ENCODE measurements at places on chromosomes 16 and 17.

- DNase-seq: no peak
These were observed at the start of gene CEMP1 for GRCh38 chr16:2531371-2531695. CEMP1 (minus strand) TSS chr16:2531408; CDS start chr16:2531073, 335 bp downstream.

GRCh38 chr17:58969156-58969555 is 137.5 kb downstream of the TRIM37 start:
- no peak for DNase-seq

DNA sequence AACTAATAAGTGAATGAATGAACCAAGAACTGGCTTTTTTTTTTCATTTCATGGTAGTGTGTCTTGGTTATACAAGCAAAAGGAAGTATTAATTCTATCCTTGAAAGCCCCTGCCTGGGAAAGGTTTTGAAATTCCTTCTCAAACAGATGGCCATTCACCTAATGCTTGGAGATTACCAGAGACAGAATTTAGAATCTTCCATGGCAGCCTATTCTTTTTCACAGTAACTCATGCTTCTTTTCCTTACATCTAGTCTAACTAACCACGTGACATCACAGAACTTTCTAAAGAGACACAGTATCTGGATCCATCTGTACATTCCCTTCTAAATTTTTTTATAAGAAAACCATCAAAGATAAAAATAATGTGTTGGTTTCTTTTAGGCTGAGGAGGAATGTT is 151.6 kb downstream of the FTO start:
- no peak for DNase-seq

DNA sequence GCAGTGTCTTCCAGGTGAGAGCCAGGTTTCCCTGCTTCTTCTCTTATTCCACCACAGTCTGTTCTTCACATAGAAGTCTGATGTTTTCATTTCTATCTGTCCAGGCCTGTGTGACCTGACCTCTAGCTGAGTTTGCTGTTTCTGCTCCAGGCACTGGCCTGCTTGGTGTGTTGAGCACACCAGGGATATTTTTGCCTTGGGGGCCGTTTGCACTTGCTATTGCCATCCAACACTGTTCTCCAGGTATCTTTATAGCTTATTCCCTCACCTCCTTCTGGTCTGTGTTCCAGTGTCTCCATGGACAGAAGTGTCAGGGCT is 41.4 kb downstream of the MRTFB start:
- DNase-seq: no peak

GRCh38 chr16:1926271-1926670 is 8.1 kb upstream of the HS3ST6 start:
- DNase-seq: no peak

DNA sequence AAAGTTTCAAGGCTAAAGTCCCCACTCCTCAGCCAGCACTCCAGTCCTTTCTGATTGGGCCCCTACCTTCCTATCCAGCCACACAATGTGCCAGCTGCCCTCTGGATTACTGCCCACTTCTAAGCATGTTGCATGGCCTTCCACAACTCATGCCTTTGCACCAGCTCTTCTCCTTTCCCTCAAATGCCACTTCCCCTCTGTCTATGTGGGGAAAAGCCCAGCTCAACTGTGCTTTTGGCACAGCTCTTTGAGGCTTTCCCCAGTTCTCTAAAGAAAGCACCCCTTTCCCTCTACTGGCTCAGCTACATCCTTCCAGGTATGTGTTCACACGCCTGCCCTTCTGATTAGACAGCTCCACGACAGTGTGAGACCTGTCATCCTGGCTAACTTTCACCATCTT is 18.5 kb downstream of the GTF3C1 start:
- no peak for DNase-seq

DNA sequence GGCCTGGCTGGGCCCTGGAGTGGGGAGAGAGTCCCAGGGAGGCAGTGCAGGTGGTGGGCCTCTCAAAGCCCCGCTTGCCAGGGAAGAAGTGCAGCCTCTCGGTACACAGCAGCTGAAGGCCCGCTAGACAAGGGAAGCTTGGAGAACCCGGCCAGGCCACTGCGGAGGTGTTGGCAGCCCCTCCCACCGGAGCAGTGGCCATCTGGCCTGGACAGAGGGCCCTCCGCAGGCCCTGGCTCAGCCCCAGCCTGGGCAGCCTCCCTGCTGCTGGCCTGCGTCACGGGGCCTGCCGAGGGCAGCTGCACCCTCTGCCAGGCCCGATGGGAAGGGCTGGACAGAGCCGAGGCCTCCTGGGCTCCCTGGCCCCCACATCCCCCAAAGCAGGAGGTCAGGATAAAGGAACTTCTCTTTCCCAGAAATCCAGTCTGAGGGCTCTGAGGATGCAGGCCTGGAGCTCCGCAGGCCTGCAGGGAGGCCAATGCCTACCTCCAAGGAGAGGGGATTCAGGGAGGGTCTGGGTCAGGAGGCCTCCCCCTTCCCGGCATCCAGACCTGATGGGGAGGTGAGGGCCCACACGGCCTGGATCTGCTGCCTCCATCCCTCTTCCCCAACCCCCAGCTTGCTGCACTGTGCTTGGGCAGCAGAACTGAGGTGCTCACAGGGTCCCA is 4.3 kb downstream of the SPPL2C start:
- no peak for DNase-seq

DNA sequence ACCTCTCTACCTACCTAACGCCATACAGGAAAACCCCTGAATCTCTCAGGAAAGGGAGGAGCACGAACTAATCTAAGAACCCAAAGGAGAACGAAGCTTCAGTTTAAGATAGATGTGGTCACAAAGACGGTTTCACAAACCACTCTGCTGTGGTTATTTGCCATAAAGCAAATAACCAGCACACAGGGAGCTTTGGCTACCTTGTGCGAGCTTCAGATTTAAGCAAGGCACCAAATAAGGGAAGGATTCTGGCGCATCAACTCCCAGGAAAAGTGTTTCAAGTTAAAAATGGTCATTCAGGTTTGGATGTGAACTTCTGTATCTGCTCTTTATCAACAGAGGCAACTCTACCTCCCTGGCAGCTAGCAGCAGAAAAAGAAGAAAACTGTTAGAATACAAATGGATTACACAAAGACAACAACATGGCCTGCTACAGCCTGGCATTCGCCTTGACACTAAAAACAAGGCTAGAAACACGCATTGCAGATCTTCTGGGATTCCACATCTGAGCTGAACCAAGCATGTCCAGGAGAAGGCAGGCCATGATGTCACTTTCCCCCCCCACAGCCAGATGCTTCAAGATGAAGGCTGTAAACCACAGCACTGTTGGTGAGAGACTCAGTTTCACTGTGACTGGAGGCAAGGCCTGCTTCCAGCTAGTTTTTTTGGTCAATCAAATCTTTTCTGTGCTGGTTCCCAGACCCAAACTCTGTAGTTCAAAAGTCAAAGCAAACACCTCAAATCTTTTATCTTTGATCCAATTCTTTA is 43.6 kb downstream of the SMG6 start:
- DNase-seq: no peak

GRCh38 chr17:17479209-17479608 is 2.4 kb downstream of the MED9 start:
- no peak for DNase-seq

DNA sequence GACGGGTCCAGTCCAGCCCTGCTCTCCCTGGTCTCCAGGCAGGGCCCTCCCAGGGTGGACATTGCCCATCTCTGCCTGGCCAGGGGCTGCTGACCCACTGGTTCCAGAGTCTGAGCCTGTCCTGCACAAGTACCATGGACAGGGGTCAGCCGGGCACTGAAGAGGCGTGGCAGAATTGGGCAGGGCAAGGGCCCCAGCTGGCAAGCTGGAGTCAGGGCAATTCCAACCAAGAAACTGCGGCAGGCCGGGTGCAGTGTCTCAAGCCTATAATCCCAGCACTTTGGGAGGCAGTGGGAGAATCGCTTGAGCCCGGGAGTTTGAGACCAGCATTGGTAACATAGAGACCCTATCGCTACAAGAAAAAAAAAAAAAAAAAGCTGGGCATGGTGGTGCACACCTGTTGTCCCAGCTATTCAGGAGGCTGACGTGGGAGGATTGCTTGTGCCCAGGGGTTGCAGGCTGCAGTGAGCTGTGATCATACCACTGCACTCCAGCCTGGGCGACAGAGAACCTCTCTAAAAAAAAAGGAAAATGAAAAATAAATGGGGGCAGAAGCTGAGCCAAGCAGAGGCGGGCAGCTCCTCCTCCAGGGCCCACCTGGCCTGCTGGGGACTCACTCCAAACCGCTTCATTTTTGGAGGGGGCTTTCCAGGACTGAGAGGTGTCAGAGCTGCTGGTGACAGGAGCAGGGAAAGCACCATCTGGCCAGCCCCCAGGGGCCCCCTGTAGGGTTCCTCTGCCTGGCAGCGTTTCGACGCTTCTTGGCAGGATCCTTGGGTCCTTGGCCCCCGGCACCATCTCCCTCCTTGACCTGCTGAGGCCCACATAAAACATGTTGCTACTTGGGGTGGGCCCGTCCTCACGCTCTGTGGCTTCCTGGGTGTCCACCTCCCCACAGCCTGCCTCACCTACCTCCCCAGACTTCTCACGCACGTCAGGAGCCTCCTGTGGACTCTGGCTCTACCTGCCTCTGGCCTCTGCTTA is 2.9 kb upstream of the MAFG start:
- DNase-seq: no peak

- DNase-seq: no peak
These were observed 422.9 kb downstream of the WWOX start for GRCh38 chr16:78522327-78522726.

- DNase-seq: no peak
These were observed 6.7 kb upstream of the CIITA start for GRCh38 chr16:10870137-10870776.

- no peak for DNase-seq
These were observed 27.1 kb downstream of the CDK5RAP3 start for GRCh38 chr17:47998044-47998443.

DNA sequence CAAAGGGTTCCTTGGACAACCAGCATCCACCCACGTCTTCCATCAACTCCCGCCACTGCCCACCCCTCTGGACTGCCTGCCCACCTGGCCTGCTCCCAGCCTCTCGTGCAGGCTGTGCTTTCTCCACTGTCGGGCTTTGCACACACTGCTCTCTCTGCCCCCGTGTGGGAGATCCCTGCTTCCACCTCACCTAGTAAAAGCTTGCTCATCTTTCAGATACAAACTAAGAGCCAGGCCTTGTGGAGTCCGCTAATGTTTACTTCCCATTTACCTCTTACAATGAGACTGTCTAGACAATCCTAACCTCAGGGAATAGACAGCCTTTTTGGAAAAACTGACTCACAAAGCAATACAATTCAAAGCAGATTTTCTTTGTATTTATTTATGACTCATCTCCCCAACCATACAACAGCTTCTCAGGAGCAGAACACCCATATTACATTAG is 67.6 kb downstream of the USP31 start:
- no peak for DNase-seq

DNA sequence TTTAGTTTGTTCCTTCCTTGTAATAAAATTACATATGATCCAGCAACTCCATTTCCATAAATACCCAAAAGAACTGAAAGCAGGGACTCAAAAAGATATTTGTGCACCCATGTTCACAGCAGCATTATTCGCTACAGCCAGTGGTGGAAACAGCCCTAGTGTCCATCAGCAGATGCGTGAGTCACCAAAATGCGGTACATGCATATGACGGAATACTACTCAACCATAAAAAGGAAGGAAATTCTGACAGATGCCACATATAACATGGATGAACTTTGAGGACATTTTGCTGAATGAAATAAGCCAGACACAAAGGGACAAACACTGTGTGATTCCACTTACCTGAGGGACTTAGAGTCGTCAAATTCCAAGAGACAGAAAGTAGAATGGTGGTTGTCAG is 9.1 kb upstream of the SLC47A2 start:
- DNase-seq: no peak

DNA sequence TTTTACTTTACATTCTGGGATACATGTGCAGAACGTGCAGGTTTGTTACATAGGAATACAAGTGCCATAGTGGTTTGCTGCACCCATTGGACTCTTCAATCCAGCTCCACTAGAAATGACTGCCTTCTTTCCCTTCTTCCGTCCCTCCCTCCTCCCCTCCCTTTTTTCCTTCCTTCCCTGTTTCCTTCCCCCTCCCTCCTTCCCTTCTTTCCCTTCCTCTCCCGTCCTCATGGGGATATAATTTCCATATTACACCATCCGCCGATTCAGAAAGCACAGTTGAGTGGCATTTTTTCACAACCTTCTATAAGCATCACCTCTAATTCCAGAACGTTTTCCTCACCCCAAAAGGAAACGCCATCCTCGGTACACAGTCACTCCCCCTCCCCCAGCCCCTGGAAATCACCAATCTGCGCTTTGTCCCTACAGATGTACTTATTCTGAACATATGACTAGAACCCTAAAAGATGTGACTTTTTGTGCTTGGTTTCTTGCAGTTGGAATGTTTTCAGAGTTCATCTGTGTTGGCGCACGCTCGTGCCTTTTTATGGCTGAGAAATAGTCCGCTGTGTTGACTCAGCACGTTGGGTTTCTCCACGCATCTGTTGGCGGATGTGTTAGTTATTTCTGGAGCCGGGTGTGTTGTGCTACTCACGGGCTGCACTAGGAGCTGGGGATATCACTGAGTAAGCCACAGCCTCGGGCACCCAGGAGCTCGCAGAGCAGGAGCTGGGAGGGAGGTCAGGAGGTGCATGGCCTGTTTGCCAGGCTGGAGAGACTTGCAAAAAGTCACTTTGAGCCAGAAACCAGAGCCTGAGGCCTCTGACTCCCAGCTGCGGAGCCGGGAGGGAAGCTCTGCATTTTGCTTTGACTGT is 336.4 kb downstream of the SEC14L1 start:
- no peak for DNase-seq

DNA sequence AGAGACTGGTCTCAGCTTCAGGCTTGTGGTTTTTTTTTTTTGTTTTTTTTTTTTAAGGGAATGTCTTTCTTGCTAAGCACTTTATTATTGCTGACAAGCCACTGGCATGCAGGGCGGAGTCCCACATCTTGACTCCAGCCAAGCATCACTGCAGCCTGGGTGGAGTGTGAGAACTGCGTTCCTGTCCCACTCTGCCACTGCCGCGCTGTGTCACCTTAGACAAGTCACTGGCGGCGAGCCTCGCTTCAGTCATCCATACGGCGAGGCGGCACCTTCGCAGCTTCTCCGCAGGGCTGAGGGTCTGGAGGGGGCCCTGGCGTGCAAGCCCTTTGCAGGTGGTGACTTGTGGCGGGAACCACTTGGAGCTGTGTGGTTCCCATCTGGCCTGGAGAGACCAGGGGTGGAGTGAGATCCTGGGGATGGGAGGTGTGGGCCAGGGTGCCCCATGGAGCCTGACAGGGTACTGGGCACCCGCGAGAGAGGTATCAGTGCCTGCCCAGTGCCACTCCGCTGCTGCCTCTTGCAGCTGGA is 99.1 kb upstream of the CIBAR2 start:
- DNase-seq: no peak

- no peak for DNase-seq
These were observed 133.2 kb upstream of the AXIN2 start for GRCh38 chr17:65694601-65695000.

DNA sequence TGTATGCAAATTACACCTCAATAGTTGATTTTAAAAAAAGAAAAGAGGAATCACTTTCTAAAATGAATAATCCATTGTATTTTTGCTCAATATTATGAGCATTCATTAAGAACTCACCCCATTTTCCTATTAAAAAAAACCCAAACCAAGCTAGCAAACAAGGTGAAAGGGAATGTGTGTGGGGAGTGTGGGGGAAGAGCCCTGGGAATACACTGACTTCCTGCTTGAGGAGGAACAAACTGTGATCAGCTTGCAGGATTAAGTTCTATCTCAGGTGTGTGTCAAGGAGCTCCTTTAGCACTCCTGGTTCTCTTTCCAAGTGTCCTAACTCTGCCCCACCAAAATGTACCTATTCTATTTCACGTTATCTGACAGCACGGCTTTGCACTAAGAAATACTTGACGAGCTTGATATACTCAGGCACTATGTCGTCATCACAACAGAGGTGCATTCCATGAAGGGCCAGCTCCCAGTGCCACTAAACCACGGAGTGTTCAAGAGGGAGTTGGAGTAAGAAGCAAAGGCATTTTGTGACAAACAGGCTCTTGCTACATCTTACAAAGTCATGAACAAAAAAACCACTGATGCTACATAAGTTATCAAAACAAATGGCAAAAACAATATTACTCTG is 73.2 kb downstream of the MYH10 start:
- DNase-seq: no peak

All from germinal center (tissue), 1 donor.